ENCODE measurements at places on chromosomes 1 and 21.

- DNase-seq, result no peak
These were observed 57.5 kb downstream of the GLIS1 start for GRCh38 chr1:53681351-53681976.

DNA sequence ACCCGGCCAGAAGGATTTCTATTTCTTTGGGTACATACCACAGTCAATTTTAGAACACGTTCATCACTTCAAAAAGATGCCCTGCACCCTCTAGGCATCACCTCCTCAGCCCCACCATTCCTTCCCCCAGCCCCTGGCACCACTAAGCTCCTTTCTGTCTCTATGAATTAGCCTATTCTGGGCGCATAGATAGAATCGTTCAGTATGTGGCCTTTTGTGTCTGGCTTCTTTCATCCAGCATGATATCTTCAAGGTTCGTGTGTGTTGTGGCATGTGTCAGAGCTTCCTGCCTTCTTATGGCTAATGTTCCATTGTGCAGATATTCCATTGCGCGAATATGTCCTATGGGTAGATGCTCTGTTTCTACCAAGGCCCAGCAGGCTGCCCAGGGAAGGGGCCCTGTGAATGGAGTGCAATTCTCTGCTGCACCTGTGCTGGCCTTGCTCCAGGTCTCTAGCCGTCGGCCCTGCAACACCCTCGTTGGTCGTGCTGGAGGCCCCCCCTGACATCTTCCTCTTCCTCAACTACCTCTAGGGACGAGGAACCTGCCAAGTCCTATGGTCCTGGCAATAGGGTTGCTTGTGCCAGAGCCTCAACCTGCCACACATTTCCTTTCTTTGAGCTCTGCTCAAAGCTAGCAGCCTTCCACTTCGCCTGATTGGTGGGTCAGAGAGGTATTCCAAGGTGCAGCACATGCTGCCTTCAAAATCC is 113.5 kb downstream of the RIPK4 start:
- no peak for DNase-seq

GRCh38 chr21:41695513-41695912 is 71.3 kb downstream of the RIPK4 start:
- no peak for DNase-seq

DNA sequence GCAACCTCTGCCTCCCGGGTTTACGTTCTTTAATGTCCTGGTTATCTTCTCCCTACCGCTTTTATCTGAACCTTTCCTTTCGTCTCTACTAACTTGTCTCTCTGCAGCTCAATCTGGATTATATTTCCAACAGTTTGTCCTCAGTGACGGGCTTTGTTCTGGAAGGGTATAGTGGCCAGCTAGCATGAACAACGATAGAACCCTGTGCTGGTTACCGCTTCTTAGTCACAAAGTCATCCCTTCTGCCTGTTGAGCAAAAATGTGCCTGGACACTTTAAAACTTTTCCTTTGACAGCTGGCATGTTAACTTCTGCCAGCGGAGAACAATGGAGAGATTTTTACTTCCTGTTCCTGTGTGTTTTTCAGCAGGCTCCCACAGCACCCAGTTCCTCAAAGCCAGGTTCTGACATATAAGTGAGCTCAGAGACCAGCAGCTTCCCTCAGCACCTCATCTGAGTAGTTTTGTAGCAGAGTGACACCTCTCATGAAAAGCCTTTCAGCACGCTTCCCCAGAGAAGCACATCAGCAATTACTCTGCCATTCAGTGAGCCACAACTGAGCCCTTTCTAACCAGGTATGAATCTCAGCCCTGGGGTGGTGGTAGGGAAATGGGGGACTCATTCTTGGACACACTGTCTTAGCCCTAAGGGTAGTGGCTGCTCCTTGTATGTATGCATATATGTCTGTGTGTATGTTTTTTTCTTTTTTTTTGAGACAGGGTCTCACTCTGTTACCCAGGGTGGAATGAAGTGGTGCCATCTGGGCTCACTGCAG is 23.6 kb upstream of the CCDC17 start:
- no peak for DNase-seq

DNA sequence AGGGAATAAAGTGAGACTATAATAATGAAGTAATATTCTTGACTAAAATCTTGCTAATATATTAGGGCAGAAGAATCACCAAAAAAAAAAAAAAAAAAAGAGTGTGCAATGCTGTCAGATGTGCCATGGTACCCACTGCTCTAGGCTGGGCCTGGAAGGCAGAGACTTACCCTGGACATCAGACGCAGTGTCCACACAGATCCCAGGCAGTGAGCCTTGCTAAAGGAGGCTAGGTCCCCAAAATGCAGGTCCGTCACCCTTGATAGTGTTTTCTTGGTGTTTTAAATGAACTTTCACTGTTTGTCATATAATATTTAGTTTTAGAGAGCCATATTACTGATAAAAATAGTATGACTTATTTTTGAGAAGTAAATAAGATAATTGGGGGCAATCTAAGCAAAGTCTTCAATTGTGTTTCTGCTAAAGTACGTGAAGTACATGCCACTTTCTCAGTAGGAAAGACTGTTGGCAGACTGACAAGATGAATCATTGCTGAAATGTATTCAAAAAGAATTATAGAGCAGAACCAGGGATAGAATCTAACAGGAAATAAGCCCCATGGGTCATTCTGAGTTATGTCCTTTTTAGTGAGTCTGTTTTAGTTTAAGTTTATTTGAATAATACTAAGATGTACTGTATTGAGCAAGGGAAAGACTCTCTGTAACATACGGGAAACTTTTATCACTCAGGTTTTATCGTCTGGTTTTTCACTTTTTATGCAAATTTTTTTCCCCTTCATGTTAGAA is 74.6 kb upstream of the PDC start:
- DNase-seq, result peak; percentile 32

- DNase-seq, result no peak
These were observed 1.2 kb downstream of the TRIM11 start for GRCh38 chr1:228405200-228405978.

- DNase-seq, result no peak
These were observed 79.9 kb downstream of the MORN1 start for GRCh38 chr1:2311184-2312032.

Measured in LNCaP clone FGC (cell line).